Activated CD8-positive, alpha-beta memory T cell treated with anti-CD3 and anti-CD28 coated beads, Interleukin-2, amount 50 U/mL, for 4 hours (primary cell): ENCODE measurements at places on chromosomes 6 and 20.

GRCh38 chr20:52251136-52251700, 59.6 kb upstream of the ZFP64 start:
- no peak for DNase-seq

DNA sequence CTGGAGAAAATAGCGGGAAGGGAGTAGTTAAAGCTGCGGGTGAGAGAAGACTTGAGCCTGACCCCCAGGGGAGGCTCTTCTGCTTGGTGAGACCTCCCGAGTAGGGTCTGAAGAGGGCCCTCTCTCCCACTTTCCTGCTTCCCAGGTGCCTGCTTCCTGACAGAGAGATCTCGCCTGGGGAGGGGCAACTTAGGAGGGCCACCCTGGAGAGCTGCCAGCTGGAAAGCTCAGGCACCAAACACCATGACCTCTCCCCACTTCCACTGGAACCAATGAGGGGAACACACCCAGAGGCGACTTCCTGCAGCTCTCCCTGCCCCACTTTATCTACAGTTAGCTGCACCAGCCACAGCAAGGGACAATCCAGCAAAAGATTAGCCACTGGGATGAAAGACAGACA, 208.0 kb downstream of the TBXT start:
- DNase-seq: no peak

DNA sequence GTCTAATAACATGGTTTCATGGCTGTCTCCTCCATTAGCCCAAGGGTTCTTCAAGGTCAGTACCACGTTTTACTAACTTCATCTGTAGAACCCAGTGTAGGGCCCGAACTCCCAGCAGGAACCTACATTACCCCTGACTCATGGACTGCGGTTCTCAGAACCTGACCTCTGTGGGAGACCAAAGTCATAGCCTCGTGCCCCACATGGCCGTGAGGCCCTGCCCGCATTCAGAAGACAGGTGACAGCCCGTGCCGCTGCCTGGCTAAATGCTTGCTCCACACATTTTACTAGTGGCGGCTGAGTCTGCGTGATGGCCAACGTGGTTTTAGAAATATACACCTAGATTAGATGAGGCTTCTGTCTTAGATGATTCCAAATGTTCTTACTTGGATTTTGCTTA, 94.9 kb downstream of the CDH4 start:
- DNase-seq: no peak

GRCh38 chr6:69827276-69827893, 30.6 kb upstream of the LMBRD1 start:
- DNase-seq: no peak

GRCh38 chr6:40472353-40472752, 114.8 kb downstream of the LRFN2 start:
- no peak for DNase-seq

DNA sequence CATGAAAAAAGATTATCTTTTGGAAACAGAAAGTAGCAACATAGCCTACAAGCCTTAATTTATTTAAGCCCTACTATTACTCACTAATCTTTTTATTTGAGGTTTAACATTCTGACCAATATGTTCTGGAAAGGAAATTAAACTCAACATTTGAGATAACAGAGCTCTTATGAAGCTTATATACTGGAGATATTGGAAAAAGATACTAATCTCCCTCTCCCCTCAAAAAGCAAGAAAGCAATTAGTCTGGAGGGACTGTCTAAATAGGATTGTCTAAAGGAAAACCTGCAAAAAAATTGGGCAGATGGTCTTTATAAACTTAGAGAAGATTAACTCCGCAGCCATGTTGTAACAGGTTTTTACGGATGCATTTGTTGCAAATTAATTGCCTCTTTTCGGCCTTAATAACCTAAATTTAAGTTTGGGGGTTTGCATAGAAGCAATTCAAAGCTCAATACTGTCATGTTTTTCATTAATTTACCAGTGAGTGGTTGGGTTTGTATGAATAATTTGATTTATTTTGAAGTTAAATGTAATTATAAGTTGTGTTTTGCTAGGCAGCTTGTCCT, 79.1 kb downstream of the SHLD1 start:
- DNase-seq: no peak
